ENCODE measurements at places on chromosomes 1 and 21.

GRCh38 chr1:89390707-89391106, 26.8 kb downstream of the GBP6 start:
- DNase-seq: no peak
- no peaks in the 10 kb centered on the region for H3K4me1 ChIP-seq
- H3K36me3 ChIP-seq: peaks cover 10% of the 10 kb centered on the region
- no peaks in the 10 kb centered on the region for H3K27me3 ChIP-seq

DNA sequence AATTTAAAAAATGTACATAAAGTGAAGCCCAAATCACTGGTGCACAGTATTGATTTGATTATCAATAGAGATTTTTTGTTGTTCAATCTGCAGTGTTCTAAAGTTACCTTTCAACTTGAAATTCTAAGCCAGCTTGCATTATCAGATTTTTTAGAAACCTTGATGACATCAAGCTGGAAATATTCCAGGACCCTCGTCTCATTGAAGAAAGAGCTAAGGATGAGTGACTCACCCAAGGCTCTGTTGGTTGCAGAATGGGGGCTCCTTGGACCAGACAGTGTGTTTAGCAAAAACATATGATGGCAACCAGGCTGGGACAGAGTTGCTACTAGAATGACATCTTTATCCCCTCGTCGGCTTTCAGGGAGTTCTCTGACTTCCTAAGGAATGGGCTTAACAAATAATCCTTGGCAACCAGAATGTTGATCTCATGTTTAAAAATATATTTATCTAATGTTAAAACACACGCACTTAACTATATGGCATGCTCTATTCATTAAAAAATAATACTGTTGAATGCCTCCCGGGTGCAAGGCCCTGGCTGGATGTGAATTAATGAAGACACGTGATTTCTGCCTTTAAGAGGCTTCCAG, 79.7 kb downstream of the RUNX3 start:
- no peak overlapping the region for H3K4me3 ChIP-seq
- H3K4me1 ChIP-seq: peaks cover 25% of the 10 kb centered on the region
- DNase-seq: no peak
- H3K27me3 ChIP-seq: peaks cover 55% of the 10 kb centered on the region

GRCh38 chr1:35524106-35524505, 33.1 kb downstream of the KIAA0319L start:
- H3K4me1 ChIP-seq: no peaks in the 10 kb centered on the region
- no peak for DNase-seq
- H3K4me3 ChIP-seq: no peak overlapping the region
- H3K36me3 ChIP-seq: peaks cover 49% of the 10 kb centered on the region
- H3K27ac ChIP-seq: no peak overlapping the region
- no peaks in the 10 kb centered on the region for H3K27me3 ChIP-seq

DNA sequence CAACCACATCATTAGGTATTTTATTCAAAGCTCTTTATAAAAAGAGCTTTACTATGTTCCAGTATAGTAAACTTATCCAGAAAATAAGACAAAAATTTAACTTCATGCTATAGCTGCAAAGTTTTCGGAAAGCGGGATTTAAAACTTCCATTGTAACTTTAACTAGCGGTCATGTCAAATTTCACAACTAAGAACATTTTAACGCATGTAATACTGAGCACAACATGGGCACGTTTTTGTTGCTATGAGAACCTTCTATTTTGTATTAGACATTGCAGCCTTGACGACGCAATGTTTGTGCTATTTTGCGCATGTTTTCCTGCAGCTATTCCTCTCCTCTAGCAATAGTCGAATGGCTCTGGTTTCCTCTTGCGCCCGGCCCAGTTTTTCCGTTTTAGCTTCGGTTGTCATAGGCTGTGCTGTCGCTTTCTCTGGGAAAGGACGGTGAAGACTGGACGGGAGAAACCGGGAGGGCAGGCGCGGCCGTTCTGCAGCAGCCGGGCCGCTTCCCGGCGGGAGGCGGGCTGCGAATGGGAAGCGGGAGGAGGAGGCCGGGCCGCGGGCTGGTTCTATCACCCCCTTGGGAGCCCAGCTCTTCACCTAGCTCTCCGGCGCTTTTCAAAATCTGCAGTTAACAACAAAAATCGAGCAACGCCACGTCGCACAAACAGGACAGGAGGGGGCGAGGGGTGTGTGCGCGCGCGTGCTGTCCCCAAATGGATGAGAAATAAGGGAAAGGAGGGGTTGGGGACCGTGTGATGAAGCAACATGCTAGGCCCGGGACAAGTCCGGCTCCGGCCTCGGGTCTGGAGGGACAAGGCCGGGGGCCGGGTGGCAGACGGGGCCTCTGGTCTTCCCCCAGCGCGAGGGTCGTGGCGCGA, 105.3 kb upstream of the HNRNPU start:
- H3K27ac ChIP-seq: peak overlapping the region; percentile 98
- H3K4me3 ChIP-seq: peak overlapping the region; percentile 91
- H3K4me1 ChIP-seq: peaks cover 16% of the 10 kb centered on the region
- H3K27me3 ChIP-seq: no peaks in the 10 kb centered on the region
- peak; percentile 66 for DNase-seq

DNA sequence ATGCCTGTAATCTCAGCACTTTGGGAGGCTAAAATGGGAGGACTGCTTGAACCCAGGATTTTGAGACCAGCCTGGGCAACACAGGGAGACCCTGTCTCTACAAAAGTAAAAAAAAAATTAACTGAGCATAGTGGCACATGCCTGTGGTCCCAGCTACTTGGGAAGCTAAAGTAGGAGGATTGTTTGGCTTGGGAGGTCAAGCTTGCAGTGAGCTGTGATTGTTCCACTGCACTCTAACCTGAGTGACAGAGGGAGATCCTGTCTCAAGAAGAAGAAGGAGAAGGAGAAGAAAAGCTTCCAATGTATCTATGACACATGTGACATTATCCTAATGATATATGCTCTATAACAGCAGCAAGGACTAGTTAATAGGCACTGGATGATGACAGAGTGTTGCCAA, 20.1 kb upstream of the ARHGAP29 start:
- no peak for DNase-seq
- no peaks in the 10 kb centered on the region for H3K36me3 ChIP-seq
- H3K27me3 ChIP-seq: peaks cover 5% of the 10 kb centered on the region

DNA sequence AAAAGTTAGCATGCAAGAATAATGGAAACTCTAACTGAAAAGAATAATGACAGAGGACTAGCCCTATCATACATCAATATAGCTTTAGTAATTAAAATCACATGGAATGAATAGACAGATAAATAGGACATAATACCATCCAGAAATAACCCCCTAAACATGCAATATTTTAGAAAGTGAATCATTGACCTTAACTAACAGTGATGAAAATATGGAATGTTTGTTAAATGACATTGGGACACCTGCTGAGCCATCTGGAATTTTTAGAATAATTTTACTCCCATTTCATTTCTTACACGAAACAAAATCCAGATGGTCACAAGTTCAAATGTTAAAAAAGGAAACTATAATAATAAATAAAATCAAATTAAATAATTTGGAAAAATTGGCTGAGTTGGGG, 53.1 kb upstream of the FMO3 start:
- no peak for DNase-seq
- no peak overlapping the region for H3K4me3 ChIP-seq
- H3K27me3 ChIP-seq: no peaks in the 10 kb centered on the region
- H3K4me1 ChIP-seq: no peaks in the 10 kb centered on the region

DNA sequence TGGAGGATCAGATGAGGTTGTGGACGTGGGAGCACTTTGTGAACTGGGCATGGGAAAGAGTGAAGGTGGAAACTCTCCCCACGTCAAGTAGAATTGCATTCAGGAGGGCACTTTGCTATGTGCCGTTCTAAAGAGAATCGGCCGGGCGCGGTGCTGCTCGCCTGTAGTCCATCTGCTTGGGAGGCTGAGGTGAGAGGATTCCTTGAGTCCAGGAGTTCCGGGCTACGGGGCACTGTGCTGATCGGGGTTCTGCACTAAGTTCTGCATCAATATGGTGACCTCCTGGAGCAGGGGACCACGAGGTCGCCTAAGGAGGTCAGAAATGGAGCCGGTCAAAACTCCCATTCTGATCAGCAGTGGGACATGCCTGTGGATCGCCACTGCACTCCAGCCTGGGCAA, 141.9 kb downstream of the PEX14 start:
- no peaks in the 10 kb centered on the region for H3K27me3 ChIP-seq
- H3K36me3 ChIP-seq: no peaks in the 10 kb centered on the region

- no peaks in the 10 kb centered on the region for H3K36me3 ChIP-seq
- H3K4me1 ChIP-seq: peaks cover 8% of the 10 kb centered on the region
- H3K27ac ChIP-seq: no peak overlapping the region
- no peak for DNase-seq
Observed at GRCh38 chr1:28789412-28789811, 22.6 kb upstream of the OPRD1 start.

- H3K4me1 ChIP-seq: peaks cover 64% of the 10 kb centered on the region
- H3K4me3 ChIP-seq: no peak overlapping the region
- DNase-seq: no peak
- H3K36me3 ChIP-seq: peaks cover 36% of the 10 kb centered on the region
Observed at GRCh38 chr1:114505148-114505561, 5.8 kb downstream of the TRIM33 start.

DNA sequence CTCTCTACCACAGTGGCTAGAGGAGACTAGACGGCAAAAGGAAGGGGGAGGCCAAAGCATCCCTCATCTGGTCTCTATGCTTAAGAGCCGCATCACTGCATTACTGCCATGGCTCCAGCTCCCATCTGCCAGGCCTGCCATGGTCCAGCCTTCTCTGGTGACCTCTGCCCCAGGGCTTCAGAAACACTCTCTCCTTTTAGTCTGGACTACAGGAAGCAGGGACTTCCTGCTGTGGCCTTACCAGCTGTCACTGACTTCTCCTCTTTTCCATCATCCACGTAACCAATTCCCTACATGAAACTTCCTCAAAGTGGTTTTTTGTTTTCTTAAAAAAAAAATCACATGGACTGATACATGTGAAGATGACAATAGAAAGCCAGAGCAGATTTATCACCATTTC, 323.1 kb upstream of the NFIA start:
- no peak overlapping the region for H3K27ac ChIP-seq
- H3K36me3 ChIP-seq: no peaks in the 10 kb centered on the region

DNA sequence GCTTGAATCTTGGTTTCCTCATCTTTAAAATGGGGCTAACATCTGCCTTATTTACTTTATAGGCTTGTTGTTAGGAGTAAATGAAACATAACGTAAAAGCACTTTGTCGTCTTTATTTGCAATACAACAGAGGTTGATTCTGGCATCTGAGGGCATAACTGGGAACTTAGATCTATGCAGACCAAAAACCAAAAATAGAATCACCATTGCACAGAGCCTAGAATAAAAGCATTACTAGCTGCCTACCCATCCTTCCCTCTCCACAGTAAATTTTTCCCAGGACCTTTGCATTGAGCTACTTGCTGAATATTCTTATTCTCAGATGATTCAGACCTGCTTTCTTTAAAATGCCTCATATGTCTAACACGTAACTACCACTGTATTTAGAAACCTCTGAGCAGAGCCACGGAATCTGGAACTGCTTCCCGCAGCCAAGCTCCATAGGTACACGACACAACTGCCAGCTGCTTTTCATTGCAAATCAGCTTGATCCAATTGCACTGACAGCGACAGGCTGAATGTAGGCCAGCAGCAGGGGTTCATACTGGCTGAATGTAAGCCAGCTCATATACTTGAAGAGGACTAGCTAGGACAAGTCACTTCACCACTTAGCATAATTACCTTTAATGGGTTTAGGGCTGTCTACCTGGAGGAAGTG, 33.2 kb upstream of the SERBP1 start:
- DNase-seq: no peak
- H3K36me3 ChIP-seq: no peaks in the 10 kb centered on the region
- no peaks in the 10 kb centered on the region for H3K4me1 ChIP-seq
- no peaks in the 10 kb centered on the region for H3K27me3 ChIP-seq
- H3K4me3 ChIP-seq: no peak overlapping the region

- H3K27me3 ChIP-seq: no peaks in the 10 kb centered on the region
- H3K27ac ChIP-seq: peak overlapping the region; percentile 65
Observed at GRCh38 chr1:1371746-1372711, 3.0 kb downstream of the AURKAIP1 start.

DNA sequence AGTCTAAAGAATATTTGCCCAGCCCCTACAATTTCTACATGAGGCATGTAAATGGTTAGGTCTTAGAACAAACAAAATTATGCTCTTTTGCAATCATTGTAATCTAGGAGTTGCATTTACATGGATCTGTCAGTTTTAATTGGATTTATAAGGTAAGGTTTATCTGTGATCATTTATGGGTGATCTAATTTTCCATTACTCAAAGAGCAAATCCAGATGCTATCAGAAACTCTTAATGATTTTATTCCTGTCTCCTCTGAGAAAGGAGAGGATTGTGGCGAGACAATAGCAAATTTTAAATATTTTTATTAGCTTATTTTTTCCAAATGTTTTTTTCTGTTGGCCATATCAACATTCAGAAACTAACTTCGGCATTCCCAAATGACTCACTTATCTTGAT, 14.2 kb upstream of the NEGR1 start:
- no peaks in the 10 kb centered on the region for H3K27me3 ChIP-seq
- DNase-seq: no peak
- H3K4me3 ChIP-seq: no peak overlapping the region
- no peaks in the 10 kb centered on the region for H3K4me1 ChIP-seq

DNA sequence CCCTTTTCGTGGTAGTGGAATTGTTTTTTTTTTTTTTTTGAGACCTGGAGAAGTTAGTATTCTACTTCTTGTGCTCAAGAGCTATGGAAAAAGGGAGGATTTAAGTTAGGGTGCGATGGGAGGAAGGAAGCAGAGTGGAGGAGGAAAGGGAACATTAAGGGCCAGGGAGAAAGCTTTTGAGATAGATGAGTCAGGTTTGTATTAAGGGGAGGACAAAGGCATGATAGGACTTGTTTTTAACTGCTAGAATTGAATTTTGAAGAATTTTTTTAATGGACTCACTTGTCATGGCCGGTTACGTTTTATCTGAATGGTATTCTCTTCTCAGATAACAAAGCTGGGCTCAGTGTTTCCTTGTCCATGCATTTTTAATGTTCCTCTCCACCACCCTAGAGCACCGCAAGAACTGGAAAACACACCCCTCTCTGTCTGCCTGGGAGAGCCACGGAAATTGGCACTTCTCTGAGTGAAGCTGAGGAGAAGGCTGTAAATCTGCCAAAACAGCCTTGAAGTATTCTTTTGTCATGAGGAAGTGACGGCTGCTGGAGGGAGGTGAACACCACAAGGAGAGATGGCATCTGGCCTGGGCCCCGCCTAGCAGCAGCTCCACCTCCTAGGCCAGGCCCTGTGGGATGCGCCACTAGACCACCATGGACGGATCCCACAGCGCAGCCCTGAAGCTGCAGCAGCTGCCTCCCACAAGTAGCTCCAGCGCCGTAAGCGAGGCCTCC, 3.5 kb downstream of the NIPAL3 start:
- no peaks in the 10 kb centered on the region for H3K27me3 ChIP-seq
- DNase-seq: no peak
- H3K4me3 ChIP-seq: no peak overlapping the region
- H3K27ac ChIP-seq: peak overlapping the region; percentile 22
- H3K4me1 ChIP-seq: peaks cover 37% of the 10 kb centered on the region

- peaks cover 23% of the 10 kb centered on the region for H3K36me3 ChIP-seq
- no peak for DNase-seq
- H3K27me3 ChIP-seq: no peaks in the 10 kb centered on the region
- H3K4me1 ChIP-seq: peaks cover 54% of the 10 kb centered on the region
- peak overlapping the region; percentile 99 for H3K27ac ChIP-seq
- peak overlapping the region; percentile 97 for H3K4me3 ChIP-seq
Observed at GRCh38 chr1:114756949-114757454, 782 bp downstream of the CSDE1 start.

- no peak overlapping the region for H3K27ac ChIP-seq
- no peak for DNase-seq
- H3K36me3 ChIP-seq: no peaks in the 10 kb centered on the region
- no peaks in the 10 kb centered on the region for H3K27me3 ChIP-seq
- no peak overlapping the region for H3K4me3 ChIP-seq
Observed at GRCh38 chr1:23393706-23394105, 24.1 kb upstream of the ZNF436 start.

GRCh38 chr1:24413350-24414163, at the start of gene STPG1:
Gene STPG1 (minus strand): TSS chr1:24413782. CDS start chr1:24401388, 12,394 bp downstream.
- DNase-seq: peak; percentile 91
- H3K4me1 ChIP-seq: peaks cover 46% of the 10 kb centered on the region
- peak within 1 kb of the TSS; percentile 78 for H3K27ac ChIP-seq
- H3K27me3 ChIP-seq: no peaks in the 10 kb centered on the region
- H3K36me3 ChIP-seq: no peaks in the 10 kb centered on the region
